Esophagus squamous epithelium (tissue), 5 donors: ENCODE measurements at places on chromosomes 2 and 18. TPM values are rescaled to one million over a fixed set of nuclear protein-coding genes. Genes with fewer than 3 reads are reported as not detected.

The SPHKAP gene
- not detected for total RNA-seq

DNA sequence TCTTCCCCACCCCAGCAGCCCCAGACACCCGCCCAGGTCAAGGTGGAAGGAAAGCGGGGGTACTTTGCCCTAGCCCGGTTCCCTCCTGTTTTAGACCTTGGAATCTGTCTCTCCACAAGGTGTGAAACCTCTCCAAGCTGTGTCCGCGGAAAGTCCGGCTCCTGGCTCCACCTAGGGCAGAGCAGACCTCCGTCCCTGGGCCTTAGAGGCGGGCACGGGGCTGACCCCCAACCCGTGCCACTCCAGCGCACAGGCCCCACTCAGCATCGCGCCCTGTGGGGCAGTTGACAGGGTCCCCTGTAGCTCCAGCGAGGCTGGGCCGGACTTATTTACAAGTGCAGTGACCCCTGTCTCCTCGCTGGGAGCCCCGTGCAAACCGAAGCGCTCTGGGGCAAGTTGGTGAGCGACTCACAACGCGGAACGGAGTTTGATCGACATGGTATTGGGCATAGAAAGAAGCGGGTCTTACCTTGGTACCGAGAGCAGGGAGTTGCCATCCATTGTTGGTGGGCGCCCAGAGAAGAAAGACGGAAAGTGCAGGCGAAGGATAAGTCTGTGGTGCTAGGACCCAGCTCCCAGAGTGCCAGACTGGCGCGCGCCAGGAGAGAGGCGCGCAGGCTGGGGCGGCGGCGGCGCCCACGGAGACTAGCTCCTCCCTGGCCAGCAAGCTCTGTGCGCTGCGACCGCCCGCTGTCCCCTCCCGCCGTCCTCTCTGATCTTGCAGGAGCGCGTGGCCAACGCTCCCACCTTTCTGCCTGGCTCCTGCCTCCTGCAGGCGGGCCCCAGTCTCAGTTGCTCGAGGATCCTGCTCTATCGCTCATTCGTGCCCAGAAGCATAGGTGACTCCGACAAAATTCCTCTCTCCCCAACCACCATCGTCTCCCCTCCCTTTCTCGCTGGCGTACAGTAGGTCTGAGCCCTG is at the start of gene SPHKAP:
Gene SPHKAP (minus strand): TSS at position 590 of the 922 bp plus-strand sequence. CDS start 89 bp downstream, at position 501.
- DNase-seq: no peak

DNA sequence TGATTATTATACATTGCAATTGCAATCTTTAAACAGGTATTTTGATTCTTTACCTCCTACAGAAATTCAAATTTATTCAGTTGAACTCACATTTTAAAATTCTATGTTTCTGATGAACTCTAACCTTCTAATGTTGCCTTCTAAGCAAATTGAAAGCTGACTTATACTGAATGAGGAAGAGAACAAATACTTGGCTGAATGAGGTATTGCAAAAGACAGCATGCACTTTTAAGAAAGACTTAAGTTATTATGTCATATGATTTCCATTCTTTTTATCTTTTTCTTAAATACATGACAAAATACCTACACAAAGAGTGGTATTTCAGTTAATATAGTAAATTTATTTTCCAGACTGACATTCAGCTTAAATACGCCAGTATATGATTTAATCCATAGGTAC is 64.7 kb downstream of the FAM228A start:
- DNase-seq: no peak

DNA sequence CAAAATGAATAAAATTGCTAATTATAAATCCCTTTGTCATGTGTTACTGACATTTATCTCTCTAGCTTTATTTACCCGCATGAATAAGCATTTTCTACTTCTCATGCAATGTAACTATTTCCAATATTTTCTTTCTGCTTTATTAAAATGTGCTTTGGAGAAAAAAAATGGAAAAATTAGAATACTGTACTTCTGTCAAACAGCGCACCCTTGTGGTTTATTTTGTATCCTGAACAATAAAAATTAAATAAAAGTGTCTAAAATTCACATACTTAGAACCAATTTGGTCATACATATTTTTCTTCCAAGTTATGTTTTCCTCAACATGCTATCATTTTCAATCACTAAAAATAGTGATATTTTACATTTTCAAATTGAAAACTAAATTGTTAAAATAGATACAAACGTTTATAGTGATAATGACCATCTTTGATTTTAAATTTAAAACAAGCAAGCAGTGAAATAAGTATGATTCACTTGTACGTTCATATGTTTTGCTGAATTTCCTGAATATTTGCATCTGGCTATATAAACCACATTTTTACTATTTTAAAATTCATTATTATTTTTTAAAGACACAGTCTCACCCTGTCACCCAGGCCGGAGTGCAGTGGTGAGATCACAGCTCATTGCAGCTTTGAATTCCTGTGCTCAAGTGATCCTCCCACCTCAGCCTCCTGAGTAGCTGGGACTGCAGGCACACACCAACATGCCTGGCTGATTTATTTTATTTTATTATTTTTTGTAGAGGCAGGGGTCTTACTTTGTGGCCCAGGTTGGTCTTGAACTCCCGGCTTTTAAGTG is 95.9 kb upstream of the GRB14 start:
- no peak for DNase-seq

- no peak for DNase-seq
Measured at GRCh38 chr2:181760521-181760920, 80.2 kb upstream of the NEUROD1 start.

The ARHGAP25 gene
- 7.4 TPM for total RNA-seq

- no peak for DNase-seq
Measured at GRCh38 chr2:55017880-55018279, 32.4 kb downstream of the RTN4 start.
